ENCODE measurements at places on chromosomes 16 and 17.

DNA sequence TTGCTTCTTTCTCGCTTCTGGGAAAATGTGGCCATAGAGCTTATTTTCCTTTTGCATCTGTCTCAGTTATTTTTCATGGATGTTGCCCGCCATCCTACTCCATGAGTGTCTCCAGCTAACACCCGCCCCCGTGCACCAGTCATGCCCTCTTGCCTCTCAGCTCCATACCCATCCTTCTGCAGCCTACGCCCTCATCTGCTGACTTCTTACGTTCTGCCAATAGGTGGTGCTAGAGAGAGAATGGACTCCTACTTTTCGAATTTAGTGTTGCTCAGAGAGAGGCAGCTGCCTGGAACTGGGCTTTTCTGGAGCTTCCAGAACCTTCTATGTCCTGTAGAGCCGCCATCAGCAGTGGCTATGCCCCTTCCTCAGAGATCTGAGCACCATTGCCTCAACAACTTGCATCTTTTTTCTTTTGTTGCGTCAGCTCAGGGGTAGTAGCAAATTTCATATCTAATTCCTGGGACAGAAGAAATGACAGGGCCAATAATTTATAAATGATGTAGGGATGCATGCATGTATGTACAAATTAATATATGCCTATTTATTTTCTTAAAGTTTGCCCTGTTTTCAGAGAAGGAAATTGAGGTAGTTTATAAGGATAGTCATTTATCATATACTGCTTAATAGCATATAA lies 119.7 kb upstream of the MYOCD start:
- no peak for DNase-seq

GRCh38 chr17:76909971-76910760 lies 42.0 kb downstream of the MGAT5B start:
- DNase-seq, result no peak

- no peak for DNase-seq
These were observed 1.3 kb downstream of the CDRT4 start for GRCh38 chr17:15466131-15466530.

DNA sequence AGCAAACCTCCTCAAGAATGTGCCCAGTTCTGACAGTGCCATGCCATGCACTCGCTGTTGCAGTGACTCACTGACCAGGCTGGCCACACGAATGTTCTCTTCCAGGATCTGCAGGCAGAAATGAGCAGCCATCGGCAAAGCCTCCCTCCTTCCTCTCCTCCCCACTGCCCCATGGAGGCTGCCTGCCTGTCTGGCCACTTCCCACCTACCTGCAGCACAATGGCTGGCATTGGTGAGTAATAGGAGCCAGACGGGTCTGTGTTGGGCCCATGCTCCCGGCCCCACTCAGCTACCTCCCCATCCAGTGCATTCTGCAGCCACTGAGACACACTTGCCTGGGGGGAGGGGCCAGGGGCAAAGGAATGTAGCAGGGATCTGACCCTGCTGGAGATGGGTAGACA lies 2.8 kb upstream of the MATCAP1 start:
- no peak for DNase-seq

DNA sequence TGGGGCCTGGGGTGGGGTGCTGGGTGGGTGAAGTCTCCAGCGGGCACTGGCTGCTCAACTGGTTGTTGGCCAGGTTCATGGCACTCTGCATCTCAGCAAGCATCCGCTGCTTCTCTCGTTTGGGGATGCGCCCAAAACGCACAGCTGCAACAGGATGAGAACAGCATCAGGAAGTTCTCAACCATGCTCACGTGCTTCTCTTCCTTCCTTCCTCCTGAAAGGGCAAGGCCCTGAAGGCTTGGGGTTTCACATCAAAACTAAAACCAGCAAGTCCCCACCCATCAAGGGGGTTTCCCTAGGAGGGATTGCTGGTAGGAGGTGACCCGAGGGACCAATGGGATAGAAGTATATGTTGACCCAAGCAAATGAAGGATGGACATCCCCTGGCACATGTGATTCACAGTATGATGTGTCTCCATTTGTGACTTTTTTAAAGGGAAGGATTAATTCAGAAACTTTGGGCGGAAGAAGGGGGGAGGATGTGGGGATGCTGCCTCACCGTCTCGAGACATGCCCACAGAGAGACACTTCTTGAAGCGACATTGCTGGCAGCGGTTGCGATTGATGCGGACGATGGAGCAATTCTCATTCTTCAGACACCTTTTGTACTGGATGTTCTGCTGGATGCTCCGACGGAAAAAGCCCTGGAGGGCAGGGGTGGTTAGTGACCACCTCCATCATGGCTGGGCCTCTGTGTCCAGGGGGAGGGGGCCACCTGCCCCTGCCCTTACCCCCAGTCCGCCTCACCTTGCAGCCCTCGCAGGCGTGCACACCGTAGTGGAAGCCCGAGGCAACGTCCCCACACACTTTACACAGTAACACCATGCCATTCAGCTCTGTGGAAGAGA lies 4.2 kb downstream of the NR1D1 start:
- DNase-seq, result peak; percentile 92

- DNase-seq, result no peak
These were observed 157.5 kb upstream of the CACNG5 start for GRCh38 chr17:66677201-66677981.

GRCh38 chr17:57530026-57530425 lies 215.1 kb downstream of the CCDC182 start:
- DNase-seq, result no peak

DNA sequence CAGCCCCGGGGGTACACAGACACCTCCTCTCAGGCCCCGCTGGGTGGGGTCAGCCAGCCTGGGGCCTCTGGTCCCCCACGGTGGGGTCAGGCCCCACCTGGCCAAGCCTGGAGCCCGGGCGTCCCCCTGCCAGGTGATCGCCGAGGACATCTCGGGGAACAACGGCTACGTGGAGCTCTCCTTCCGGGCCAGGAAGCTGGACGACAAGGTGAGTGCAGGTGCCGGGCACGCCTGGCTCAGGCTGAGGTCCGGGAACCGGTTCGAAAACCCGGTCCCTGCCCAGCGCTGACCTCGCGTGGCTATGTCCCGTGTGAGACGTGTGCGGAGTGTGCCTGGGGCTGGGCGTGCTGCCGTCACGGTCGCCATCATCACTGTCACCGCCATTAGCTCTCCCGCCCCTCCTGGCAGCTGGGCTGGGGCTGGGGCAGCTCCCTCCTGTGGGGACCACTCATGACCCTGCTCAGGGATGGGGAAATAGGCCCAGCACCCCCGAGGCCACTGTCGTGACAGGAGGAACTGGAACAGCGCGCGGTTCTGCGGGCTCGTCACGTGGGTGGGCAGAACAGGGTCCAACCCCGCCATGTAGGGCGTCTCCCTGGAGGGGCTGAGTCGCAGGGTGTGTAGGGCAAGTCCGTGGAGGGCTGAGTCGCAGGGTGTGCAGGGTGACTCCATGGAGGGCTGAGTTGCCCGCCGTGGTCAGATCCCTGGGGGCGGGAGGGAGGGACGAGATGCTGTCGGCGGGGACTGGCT lies 8.5 kb downstream of the CPNE7 start:
- DNase-seq, result no peak

- DNase-seq, result no peak
These were observed 135.5 kb upstream of the CRHR1 start for GRCh38 chr17:45648642-45649041.

Measured in T-helper 22 cell (primary cell).